Activated CD4-positive, alpha-beta T cell treated with anti-CD3 and anti-CD28 coated beads, Interleukin-2, amount 50 U/mL, for 4 hours (primary cell): ENCODE measurements at places on chromosomes 4 and X.
A peak's percentile ranks its signal among the peaks of the same experiment; 100 is the strongest.

DNA sequence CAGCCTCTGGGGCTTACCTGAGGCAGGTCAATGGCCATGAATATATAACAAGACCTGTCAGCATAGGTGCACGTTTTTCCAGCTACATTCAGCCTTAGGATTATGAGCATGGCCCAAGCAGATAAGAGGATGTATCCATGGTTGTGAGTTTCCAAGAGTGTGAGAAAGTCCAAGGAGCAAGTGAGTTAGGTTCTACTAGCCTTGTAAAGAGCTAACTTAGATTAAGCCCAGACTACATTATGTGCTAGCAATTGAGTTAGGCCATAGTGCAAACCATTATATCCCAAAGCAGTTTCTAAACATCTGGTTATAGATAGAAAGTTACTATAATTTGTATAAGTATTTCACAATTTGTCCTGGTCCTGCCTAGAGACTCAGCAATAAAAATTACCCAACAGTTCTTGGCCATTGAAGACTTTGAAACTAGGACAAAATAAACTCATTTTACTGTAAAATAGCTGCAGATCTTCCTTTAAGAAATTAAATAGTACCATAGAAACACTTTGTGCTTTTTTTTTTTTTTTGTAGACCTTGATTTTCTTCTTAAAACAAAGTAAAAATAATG is 312.0 kb downstream of the CAMK2D start:
- no peak for DNase-seq

GRCh38 chr4:32219306-32220075 is 1499.3 kb downstream of the PCDH7 start:
- no peak for DNase-seq

DNA sequence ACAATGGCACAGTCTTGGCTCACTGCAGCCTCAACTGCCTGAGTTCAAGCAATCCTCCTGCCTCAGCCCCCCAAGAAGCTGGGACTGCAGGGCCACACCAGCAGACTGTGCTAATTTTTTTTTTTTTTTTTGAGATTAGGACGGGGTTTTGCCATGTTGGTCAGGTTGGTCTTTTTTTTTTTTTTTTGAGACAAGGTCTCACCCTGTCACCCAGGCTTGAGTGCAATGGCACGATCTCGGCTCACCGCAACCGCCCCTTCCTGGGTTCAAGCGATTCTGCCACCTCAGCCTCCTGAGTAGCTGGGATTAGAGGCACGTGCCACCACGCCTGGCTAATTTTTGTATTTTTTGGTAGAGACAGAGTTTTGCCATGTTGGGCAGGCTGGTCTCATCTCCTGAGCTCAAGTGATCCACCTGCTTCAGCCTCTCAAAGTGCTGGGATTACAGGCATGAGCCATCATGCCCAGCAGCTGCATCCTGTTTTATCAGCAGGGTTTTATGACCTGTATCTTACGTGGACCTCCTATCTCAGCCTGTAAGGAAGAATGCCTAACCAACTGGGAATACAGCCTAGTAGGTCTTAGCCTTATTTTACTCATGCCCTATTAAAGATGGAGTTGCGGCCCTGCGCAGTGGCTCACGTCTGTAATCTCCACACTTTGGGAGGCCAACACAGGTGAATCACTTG is 13.2 kb upstream of the MRPL1 start:
- no peak for DNase-seq

- DNase-seq: no peak
Observed at GRCh38 chr4:187798385-187798784, 197.2 kb upstream of the ZFP42 start.

DNA sequence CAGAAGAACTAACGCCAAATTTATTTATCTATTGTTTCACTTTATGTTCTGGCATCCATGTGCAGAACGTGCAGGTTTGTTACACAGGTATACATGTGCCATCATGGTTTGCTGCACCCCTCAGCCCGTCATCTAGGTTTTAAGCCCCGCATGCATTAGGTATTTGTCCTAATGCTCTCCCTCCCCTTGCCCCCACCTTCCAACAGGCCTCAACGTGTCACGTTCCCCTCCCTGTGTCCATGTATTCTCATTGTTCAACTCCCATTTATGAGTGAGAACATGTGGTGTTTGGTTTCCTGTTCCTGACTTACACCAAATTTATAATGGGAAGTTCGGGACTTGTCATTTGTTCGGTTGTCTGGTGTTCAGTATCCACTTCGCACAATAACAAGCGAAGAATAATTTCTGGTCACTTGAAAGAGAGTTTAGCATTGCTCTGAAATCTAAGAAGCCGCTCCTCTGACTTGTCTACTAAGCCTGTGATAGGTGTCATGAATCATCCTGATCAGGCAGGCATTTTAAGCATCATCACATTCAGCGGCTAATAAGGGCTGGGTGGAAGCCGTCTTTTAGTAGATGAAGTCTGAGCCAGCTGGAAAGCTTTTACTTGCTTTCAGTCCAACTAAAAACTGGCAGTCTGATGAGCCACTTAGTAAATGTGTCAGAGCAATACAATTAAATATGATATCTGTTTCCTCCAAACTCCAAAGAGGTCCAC is 1065.7 kb upstream of the PABPC4L start:
- no peak for DNase-seq

- DNase-seq: peak; percentile 39
Observed at GRCh38 chr4:140052050-140052449, 101.9 kb downstream of the MAML3 start.

DNA sequence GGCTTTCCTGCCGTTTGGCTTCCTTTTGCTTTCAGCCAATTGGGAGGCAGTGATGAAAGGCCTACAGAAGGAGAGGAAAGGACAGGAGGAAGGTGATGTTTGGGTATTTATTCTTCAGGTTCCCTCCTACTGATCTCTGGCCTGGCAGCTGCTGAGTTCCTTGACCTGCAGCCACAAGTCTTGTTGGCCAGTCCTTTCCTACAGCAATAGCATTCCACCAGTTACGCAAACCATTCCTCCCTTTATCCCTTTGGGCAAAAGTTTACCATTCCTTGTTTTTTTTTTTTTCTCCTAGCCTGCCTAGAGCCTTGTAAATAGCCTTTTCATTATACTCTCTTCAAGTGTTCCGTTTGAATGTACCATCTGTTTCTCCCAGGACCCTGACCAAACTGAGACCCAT is 198.1 kb upstream of the FTHL17 start:
- DNase-seq: no peak

DNA sequence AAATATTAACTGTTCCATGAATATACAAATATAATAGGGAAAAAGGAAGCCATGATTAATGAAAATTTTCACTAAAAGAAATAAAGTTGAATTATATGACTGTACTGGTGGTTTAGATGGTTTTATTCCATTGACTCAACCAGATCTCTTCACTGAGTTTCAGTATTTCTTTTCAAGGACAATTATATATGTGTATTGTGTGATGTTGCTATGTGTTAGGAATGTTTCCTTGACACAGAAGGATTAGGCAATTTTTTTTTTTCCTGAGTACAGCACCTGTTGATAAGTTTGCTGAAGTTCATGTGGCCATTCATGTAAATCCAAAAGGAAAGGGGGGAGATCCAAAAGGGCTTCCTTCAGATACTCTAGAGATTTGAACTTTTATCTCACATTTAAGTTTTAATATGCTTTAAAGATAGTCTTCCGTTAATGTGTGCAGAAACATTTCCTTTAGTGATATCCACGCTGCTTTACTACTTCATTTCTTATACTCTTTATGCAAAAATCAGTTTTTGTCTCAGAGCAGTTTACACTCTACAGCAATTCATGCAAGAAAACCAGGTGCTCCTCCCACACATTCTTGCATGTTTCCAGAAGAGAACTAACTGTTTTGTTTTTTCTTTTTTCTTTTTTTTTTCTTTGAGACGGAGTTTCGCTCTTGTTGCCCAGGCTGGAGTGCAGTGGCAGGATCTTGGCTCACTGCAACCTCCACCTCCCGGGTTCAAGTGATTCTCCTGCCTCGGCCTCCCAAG is 249.1 kb downstream of the RPA4 start:
- DNase-seq: no peak

DNA sequence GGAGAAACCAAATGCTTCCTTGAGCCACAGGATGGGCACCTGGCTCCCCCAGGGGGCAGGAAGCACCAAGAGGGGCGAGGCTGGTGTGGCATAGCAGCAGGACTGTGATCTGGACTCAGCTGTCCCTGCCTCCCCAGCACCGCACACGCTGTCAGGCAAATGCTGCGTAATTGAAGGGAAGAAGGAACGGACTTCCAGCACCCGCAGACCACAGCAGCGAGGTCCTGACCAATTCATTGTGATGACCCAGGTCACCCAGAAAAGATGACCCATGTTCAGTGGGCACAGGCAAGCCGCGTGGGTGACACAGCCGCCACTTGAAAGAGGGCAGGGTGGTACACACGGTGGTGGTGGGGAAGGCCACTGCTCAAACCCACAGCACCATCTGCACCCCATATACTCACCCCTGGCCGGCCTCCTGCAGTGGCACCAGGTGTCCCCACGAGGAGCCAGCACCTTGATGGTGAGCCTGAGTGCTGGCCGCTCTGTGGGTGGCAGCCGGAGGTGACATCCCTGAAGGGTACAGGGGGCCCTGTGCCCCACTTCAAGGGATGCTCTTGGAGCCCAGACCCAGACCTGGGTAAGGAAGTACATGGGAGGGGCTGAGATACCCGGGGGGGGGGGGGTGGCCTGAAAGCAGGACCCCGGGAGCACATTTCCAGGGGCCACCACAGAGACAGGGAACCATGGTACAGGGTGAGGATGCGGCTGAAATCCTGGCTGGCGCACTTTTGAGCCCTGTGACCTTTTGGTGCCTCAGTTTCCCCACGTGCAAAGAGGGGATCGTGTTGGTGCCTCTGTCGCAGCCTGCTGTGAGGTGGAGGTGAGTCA is 11.5 kb downstream of the NAT8L start:
- no peak for DNase-seq

DNA sequence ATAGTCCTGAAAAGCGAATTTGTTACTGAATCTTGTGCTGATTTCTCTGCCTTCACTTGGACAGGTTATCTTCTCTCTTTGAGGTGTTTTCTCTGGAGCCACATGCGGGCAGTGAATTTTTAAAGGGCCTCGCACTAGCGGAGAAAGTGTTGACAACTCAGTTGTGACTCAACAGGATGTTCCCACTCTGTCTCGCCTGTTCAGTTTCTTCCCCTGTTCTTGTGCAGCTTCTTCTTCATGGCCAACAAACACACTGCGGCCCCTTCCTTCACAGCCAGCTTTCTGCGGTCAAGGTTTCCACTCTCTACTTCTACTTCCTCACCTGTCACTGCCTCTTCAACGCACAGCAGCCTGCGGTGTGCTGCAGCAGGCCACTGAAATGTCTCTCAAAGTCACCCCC is 1.1 kb upstream of the SHROOM4 start:
- no peak for DNase-seq

GRCh38 chr4:23811161-23811560 is 78.7 kb downstream of the PPARGC1A start:
- DNase-seq: no peak

DNA sequence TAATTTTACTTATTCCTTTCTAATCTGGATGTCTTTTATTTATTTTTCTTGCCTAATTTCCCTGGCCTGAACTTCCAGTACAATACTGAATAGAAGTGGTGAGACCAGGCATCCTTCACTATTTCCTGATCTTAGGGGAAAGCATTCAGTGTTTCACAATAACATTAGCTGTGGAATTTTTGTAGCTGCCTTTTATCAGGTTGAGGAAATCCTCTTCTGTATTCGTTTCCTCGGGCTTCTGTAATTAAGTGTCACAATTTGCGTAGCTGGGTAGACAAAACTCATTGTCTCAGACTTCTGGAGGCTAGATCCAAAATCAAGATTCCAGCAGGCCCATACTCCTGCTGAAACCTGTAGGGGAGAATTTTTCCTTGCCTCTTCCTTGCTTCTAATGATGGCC is 598.4 kb upstream of the FTHL17 start:
- DNase-seq: no peak

DNA sequence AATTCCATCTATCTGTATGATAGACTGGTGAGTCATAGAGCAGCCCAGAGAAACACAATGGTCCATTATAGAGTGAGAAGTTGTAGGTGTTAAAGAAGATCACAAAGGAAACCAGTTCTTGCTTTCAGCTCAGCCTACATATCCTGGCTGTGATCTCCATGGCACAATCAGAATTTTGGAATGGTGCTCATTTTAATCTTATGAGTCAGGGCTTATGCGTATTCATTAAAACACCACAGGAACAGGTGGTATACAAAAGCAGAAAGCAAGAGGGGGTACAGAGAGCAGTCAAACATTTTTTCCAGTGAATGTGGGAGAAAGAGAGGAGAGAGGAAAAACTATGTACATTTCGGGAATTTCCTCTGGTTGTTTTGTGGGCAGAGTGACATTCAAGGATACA is 126.9 kb downstream of the MFAP3L start:
- no peak for DNase-seq

GRCh38 chr4:17203797-17204196 is 305.4 kb upstream of the LDB2 start:
- DNase-seq: no peak

DNA sequence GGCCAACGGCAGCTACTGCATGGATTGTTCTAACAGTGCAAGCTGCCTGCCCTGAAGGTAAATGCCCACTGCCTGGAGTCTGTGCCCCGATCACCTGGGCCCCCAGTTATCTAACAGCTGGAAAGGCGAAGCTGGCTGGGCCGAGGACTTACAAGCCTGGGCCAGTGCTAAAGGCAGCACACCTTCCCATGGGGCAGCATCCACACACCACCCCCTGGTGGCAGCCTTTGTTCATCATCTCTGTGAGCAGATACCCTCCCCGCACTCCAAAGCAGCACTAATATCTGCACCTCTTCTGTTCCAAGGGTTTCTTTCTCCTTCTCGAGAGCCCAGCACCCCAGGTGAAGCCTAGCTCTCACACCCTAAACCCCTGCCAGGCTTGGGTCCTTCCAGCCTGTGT is 7.6 kb downstream of the SLC2A9 start:
- no peak for DNase-seq

DNA sequence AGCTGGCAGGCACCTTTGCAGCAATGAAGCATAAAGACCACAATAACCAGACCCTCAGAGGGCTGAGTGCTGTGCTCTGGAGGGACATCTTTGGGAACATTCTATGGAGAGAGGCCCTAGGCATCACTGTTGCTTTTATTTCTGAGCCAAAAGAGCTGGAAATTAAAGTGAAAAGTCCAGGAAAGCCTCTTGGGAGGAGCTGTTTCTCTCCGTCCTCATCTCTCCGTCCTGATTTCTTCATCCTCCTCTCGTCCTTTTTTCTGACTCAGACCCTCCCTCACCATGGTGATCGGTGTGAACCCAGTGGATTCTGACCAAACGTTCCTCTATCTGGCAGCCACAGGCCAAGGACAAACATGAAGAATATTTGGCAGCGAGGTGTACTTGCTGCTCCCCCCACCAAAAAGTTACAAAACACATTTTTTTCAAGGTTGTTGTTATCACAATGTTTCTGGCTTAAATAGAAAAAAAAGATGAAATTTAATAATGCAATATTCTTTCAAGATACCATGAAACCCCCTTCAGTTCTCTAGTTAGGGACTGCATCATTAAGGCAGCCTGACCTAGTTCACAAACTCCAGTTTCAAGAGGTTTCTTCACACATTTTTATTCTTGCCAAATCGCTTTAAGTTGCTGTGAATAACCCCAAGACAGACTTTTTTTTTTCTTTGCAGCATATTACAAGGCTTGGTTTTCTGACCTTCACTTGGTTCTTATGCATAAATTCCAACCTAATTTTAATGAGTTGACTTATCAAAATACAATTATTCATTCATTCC is 80.2 kb downstream of the SCD5 start:
- DNase-seq: no peak

- DNase-seq: no peak
Observed at GRCh38 chrX:129574214-129574613, 34.2 kb downstream of the OCRL start.

GRCh38 chr4:76723373-76723772 is 174.6 kb downstream of the SOWAHB start:
- DNase-seq: no peak
